Muscle of arm (tissue), 14 donors: ENCODE measurements at places on chromosomes 16 and 17. TPM values are rescaled to one million over a fixed set of nuclear protein-coding genes. Genes with fewer than 3 reads are reported as not detected.

DNA sequence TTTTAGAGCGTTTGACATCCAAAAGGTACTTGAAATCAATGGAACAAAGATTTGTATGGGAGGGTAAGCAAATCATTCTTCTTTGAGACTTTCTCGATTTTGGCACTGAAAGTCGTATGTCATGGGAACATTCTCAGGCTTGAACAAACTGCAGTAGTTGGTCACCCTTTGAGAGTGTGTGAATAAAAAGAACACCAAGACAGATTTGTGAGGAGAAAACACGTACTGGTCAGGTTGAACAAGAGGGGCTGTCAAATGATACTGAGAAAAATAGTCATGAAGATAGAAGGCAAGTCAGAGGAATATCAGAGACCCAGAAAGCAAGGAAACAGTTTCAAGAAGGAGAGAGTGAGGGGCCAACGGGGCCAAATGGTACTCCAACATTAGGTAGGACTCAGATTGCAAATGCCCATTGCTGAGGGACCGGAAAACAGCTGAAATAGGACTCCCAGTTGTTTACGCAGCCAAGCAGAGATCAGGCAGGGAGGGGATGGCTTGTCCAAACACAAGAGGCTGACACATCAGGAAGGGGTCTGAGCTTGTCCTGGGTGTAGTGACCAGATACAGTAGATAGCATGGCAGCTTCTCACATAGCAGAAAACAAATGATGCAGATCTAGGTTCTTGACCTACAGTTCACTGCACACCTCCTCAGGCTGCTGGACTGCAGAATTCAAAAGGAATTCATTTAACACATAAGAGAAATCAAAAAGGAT lies 74.5 kb upstream of the MYOCD start:
- DNase-seq: no peak

DNA sequence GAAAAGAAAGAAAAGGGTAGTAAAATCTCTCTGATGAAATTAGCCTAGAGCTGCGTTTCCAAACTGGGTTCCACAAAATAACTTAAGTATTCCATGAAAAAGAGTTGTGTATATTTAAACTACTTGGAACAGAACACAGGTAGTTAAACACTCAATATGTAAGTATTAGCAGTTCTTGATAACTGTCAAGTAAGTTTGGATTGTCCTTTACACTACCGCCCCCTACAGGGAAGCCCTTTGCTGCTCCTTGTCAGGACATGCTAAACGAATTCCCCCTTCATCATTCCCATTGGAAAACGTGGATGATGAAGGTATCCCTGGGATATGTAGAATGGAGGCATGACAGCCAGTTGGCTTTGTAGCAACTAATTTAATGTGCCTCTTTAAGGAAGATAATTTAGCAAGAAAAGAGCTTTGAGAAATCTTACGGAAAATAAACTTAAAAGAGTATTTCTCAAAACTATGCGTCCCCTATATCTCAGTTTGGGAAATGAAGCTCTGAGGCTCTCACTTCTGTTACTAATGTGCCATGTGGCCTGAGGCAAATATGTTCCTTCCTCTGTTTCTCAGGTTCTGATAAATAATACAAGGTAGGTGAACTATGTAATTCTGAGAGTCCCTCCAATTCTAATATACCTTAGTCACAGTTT lies 18.8 kb downstream of the NCBP3 start:
- DNase-seq: peak; percentile 43

KRT24 gene
- 0.21 TPM for polyA plus RNA-seq

MMP25 gene
- polyA plus RNA-seq: 2.4 TPM
